Endodermal cell (in vitro differentiated cells): ENCODE measurements at places on chromosomes 2 and 18.
A peak's percentile ranks its signal among the peaks of the same experiment; 100 is the strongest.

DNA sequence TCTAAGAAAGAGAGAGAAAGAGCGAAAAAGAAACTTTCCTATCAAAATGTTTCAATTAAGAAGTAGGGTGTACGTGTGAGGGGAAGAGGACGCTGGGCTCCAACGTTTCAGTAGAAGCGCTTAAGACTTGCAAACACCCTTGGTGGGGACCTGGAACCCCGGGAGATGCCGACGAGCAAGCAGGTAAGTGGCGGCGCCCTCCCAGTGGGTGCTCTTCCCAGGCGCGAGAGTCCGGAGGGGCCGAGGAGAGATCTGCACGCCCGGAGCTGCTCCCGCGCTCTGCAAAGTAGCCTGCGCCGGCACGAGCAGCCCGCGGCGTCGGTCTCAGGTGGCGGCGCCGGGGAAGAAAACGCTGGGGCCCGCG is 678 bp upstream of the OTX1 start:
- DNase-seq, result no peak

DNA sequence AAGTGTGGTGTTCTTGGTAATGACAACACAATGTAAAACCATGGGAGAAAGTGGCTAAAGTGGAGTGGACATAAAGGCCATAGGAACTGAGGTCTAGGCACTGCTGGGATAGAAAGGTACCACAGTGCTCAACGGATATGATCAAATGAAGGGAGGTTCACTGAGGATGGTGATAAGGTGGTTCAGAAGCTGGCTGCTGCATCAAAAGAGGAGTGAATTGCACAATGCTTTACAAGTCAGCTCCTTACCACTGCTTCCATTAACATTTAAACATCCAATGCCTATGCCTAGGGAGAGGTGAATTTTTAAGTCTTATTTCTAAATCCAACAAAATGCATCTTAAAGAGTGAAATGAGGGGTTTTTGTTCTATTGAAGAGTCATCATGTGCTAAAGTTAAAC is 100.1 kb upstream of the ITGB6 start:
- no peak for DNase-seq

GRCh38 chr2:206432193-206433082 is 10.9 kb upstream of the ADAM23 start:
- no peak for DNase-seq

DNA sequence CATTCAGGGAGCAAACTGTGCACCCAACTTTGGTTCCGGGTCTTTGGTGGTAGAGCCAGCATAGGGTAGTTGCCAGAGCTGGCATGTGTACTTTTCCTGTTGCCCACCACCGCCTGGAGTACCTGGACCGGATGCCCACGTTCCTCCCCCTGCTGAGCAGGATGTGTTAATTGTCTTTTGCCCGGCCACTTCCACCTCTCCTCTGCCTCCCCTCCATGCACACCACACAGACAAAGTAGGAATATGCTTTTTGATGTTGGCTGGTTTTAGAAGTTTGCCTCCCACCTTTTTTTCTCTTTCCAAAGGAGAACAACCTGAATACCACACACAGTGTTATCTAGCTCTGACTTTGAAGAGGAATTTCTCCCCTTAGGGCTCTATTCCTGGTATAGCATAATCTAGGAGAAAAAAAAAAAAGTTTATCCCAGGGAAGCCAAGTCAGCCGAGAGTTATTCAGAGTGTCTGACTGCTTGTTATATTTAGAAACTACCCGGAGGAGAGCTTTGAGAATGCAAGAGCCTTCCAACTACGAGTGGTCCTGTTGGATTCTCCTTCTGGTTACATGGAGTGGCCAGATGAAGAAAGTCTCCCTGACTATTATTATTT is 111.9 kb downstream of the SETBP1 start:
- DNase-seq, result no peak

DNA sequence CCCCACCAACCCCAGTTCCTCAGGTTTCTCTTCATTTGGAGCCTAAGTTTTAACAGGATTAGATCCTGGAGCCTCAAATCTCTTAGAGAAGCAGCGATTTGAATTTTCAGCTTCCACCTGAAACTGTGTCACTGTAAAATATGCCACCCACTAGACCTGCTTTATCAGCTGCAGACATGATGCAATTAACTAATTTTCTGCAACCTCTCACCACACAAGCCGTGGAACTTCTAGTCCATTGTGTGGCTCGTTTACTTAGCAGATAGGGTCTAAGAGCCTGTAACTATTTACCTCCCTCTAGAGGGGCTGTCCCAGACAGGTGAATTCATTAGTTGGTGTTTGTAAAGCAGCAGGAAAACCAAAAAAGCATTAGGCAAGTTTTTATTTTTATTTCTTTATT is 31.6 kb upstream of the FZD5 start:
- DNase-seq, result peak; percentile 77

GRCh38 chr2:167265004-167265403 is 376.7 kb downstream of the XIRP2 start:
- no peak for DNase-seq

DNA sequence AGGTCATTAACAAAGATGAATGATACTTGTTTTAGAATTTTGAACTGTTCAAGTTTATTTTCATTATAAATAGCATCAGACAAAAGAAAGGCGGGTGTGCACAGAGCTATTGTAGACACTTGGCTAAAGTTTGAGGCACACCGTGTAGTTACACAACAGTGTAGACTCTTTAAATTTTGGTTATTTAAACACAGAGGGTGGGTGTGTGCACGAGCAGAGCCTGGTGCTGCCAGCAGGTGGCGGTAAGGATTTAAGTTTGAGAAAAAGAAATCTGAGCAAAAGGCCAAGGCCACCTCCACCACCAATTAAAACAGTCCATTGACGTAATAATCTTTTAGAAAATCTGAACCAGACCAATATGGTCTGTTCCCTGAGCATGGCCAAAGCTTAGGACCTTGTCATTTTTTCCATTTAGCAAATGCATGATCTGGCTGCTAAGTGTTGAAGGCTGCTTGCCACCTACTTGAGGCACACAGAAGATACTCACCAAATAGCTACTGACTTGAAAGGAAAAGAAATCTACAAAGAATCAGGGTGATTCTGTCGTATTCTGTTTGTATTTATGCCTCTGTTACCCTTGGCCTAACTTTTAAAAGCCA is 14.3 kb downstream of the COPS7B start:
- peak; percentile 84 for DNase-seq

DNA sequence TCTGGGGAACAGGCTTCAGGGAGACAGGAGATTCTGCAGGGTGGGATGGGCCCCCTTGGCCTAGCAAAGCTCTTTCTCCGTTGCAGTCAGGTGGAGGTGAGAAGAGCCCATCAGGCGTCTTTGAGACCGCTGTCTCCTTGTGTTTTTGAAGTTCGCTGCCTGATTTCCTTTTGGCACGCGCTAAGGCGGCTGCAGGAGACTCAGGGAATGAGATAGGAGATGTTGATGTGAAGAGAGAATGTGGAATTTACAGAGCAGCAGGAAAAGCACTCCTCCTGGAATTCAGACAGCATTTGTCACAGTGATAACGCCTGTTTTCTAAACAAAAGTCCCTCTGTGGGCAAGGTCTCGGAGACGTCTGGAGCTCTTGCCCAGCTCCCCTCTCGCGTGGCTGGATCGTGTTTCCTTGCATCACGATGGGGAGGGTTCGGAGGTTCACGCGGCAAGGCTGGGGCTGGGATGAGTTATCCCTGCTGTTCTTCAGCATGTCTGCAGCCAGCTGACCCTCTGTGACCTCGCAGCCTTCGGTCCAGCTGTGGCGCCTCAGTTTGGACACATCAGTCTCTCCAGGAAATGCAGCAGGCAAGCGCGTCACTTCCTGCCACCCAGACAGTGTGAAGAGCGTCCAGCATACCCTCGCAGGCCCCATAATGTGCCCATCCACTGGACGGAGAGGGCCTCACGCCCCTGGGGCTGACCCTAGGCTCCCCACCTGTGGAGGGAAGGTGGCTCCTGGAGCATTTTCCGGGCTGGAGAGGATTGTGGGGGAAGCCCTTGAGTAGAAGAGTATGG is 30.2 kb downstream of the GLI2 start:
- DNase-seq, result peak; percentile 80
